ENCODE measurements at places on chromosomes 11 and 22.

DNA sequence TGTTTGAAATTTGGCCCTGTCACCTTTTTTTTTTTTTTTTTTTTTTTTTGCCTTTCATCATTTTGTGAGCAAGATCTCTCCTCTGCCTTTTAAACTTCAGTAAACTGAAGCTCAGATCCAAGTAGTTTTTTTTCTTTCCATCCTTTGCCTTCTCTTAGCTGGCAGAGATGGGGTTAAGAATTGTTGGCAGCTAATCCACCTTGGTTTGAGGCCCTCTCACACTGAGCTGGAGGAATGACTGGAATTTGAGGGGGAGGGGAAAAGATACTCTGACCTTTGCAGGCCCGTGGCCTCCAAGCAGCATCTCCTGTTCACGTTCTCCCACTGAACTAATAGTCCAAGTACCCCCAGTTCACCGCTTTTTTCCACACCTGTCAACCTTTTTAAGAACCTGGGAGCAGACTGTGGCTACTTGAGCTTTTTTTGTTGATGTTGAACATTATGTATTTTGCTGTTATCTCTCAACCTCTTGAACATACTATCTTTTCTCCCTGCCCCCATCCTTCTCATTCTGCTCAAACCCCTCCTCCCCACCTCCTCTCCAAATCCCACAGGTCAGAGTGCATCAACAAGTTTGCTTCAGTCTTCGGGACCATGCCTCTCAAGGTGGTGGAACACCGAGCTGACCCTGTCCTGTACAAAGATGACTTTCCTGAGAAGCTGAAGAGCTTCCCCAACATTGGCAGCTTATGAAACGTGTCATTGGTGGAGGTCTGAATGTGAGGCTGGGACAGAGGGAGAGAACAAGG is 66.2 kb downstream of the ALX4 start:
- no peak for DNase-seq

DNA sequence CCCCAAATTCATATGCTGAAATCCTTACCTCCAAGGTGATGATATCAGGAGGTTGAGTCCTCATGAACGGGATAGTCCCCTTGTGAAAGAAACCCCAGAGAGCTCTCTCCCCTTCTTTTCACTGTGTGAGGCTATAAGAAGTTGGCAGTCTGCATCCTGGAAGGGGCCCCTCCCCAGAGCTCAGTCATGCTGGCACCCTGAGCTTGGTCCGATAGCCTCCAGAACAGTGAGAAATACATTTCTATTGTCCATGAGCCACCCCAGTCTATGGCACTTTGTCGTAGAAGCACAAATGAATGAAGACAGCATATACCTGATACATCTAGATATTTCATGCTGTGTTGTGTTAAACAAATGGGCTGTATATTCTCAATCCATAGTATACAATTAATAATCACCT is 81.1 kb upstream of the CRTAM start:
- DNase-seq: no peak

- DNase-seq: no peak
These were observed 871 bp downstream of the SLC35E4 start for GRCh38 chr22:30636226-30637077.

DNA sequence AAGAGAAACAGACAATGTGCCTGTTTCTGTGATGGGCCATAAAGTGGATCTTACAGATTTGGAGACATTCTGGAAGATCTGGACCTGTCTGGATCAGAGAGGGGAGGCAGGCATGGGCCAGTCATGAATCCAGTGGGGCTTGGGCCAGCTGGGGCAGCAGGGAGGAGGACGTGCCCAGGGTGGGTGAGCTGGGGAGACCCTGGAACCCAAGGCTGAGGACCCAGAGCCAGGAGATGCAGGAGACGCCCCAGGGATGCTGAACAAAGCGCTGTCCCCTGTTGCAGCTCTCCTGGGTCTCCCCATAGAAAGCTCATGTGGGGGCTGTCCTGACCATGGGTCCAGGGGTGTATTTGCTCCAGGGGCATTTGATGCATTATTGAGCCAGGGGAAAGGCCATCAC is 1.5 kb upstream of the APOBEC3A start:
- DNase-seq: no peak

DNA sequence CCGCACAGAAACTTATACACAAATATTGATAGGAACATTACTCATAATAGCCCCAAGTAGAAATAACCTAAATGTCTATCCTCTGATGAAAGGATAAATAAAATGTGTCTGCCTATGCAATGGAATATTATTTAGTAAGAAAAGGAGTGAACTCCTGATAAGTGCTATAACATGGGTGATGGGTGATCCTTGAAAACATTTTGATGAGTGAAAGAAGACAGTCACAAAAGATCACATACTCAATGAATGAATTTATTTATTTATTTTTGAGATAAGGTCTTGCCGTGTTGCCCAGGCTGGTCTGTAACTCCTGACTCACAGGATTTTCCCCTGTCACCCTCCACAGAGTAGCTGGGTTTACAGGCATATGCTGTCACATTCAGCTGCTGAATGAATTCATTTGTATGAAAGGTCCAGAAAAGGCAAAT is 17.3 kb downstream of the RNF121 start:
- DNase-seq: no peak
